Activated CD4-positive, alpha-beta T cell treated with anti-CD3 and anti-CD28 coated beads, Interleukin-2, Interleukin-6, amounts not matched to agents 100 ng/mL and 50 ng/mL, durations not matched to agents 16 hours and 8 hours (primary cell): ENCODE measurements at places on chromosomes 11 and 22.

DNA sequence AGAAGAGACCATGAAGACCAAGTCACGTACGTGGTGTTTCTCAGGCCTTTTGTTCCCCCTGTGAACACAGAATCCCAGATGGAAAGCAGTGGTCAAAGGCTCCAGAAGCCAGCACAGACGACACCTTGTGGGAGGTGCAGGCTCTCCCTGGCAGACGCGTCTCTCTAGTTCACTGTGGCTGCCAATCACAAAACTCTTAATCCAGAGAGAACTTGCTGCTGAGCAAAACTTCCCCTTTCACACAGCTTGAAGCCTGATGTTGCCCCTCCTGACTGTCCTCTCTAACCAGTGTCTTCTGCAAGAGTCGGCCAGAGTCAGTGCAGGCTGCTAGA is 67.1 kb downstream of the PIWIL3 start:
- no peak for DNase-seq

DNA sequence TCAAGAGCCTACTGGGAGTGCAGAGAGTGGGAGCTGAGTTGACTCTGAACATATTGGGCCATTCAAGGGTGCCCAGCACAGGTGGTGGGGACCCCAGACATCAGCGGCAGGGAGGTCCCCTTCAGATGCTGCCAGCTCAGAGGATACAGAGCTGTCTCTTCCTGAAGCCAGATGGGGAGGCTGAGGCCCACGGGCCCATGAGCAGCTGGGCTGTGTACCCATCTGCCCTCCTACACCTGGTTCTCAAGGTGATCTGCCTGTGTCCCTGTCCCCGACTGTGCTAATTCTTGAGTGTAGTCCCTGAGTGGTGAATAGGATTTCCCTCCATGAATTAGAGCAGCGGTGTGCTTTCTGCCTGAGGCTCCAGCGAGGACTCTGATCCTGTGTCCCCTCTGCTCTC is 76.3 kb downstream of the MICAL2 start:
- DNase-seq, result no peak

GRCh38 chr11:35006389-35007128 is 90.1 kb downstream of the PDHX start:
- peak; percentile 89 for DNase-seq

DNA sequence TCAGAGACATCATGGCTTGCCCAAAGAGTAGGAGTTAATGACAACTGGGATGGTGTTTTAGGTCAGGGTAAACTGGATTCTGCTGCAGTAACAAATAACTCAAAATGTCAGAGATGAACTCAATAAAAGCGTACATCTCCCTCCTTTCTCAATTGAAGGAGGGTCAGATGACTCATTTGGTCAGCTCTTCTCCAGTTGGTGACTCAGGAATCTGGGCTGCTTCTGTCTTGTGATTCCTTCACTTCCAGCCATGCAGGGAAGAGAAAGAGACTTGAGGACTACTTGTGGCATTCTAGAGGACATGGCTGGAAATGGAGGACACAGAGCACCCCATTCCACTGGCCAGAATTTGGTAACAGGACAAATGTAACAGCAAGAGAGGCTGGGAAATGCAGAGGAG is 3.2 kb upstream of the SYT13 start:
- DNase-seq, result no peak

GRCh38 chr11:119708384-119708783 is 20.6 kb downstream of the NECTIN1 start:
- no peak for DNase-seq

- DNase-seq, result no peak
Measured at GRCh38 chr22:50688448-50688847, 15.8 kb downstream of the SHANK3 start.

- no peak for DNase-seq
Measured at GRCh38 chr11:101866619-101867491, 48.0 kb upstream of the CEP126 start.

DNA sequence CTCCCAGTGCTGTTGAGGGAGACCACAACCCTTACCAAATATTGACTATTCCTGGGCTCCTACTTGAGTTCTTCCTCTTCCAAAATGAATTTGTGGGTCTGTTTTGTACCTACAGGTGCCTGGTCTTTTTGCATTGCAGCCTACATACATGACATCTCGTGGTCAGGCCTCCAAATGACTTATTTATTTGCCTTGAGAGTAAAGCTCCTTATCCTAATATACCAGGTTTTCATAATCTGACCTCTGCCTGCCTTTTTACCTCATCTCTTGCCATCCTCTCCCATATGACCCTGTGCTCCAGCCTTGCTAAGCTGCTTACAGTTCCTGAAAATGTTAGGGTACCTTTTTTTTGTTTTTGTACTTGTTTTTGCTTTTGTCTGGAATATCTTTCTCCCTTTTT is 130.4 kb downstream of the UVRAG start:
- no peak for DNase-seq

DNA sequence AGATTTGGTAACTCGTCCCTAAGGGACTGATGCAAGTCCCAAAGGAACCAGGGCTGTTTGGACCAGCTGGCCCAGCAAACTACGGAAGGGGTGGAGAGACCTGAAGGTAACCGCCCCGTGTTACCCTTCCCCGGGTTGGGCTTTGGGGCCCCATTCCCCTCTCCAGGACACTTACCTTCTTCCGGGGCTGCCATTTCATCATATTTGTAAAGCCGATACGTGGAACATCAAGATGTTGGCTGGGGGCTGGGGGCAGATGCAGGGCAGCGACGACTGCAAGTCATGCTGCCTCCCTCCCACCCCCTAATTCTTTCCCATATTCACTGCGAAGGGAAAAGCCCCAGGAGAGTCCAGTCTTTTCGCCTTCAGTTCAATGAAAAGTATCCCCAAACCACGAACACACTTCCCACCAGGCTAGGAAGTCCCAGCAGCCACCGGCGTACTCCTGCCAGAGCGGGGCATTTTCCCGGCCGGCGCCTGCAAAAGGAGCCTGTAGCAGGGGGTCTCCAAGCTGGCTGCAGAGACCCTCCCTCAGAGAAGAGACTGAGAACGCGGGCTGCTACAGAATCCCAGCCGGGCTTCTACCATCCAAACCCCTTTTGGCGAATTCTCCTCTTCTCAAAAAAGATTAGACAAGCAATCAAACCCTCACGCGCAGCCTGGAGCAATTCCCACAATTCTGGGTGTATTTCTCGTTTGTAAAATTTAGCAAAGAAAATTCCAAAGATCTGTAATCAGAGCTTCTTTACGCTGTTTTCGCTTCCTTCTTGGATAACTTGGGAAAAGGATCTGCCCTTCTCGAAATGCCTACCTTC is 236.7 kb downstream of the TTC28 start:
- DNase-seq, result peak; percentile 31

- DNase-seq, result no peak
Measured at GRCh38 chr11:20134991-20135736, 25.1 kb downstream of the DBX1 start.

DNA sequence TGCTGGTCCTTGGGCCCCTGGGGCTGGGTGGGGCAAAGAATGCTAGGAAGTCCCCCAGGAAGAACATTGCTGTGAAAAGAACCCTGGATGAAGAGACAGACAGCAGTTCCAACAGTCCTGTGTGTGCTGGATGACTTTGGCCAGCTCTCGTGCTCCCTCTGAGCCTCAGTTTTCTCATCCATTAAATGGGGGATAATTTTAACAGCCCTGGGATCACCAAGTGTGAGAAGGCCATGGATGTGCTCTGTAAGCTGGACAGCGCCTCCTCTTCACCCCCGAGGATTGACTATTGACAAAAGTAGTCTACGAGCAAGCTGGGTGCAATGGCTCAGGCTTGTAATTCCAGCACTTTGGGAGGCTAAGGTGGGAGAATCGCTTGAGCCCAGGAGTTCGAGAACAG is 2.5 kb downstream of the LARGE2 start:
- DNase-seq, result no peak

GRCh38 chr11:106131998-106132397 is 54.5 kb downstream of the AASDHPPT start:
- no peak for DNase-seq

- DNase-seq, result peak; percentile 49
Measured at GRCh38 chr11:8683115-8683807, 669 bp downstream of the RPL27A start.

DNA sequence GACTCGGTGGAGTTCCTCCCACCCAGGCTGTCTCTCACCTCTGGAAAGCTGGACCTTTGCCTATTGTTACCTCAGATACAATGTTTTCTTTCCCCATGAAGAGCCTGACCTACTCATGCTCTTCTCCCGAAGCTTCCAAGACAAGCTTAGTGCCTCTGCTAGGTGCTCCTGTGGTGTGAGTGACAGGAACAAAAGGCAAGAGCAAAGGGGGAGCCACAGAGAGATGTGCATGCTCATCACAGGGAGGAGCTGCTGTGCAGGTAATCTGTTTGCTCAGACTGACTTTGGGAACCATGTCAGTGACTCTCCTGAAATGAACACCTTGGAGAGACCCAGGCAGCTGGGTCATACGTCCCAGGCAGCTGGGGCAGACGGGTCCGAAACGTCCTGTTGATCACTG is 53.6 kb upstream of the VSTM5 start:
- no peak for DNase-seq

DNA sequence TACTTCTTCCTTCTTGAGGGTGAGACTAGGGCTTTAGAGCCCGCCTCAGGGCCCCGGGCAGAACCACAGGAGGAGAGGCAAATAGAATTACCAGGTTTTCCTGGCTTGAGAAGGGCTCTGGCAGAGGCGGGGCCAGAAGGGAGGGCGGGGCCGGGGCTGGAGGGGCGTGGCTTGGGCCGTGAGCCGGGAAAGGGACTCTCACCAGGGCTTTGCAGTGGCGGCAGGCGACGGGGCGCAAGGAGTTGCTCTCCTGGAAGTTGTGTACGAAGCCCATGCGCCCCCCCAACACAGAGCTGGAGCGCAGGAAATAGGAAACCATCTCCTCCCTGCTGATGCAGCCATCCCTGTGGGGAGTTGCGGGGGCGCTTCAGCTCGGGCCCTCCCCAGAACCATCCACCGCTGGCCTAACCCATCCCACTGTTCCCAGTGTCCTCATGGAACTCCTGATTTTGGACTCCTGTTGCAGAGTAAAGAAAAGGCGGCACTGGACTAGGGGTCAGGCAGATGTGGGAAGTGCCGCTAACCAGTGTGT is 6.9 kb upstream of the NRXN2 start:
- DNase-seq, result no peak

- peak; percentile 82 for DNase-seq
Measured at GRCh38 chr11:128884703-128885338, 6.3 kb upstream of the KCNJ5 start.

DNA sequence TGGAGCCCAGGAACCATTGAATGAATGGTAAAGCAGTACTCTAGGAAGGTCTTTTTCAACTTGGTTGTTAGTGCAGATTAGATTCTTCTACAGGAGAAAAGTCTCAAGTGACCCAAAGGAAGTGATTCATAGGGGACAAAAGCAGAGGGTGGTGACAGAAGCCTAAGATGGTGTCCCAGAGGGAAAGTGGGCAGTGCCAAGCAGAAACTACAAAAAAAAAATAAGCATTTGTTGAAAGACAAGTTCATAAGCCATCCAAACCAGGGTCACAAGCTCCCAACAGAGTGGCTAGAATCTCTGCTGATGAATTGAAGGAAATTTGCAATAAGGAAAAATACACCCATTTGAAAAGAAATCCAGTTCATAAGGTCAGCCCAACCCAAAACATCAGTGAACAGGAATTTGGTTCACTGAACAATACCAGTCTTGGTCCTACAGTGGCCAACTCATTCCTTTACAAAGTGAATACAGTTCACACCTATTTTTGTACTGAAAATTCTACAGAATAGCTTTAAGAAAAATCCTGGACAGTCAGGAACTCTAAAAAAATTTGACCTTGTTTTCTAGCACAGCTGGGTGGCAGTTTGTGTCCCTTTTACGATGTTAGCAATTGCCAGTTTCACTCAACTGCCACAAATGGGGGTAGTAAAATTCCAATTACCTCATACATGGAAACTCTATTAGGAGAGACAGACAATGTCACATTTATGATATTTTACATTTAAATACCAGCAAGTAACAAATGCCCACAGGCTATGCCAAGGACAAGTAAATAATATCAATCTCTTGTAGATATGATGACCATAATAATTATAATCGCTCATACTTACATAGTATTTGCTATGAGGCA is 21.6 kb upstream of the NUP160 start:
- no peak for DNase-seq

DNA sequence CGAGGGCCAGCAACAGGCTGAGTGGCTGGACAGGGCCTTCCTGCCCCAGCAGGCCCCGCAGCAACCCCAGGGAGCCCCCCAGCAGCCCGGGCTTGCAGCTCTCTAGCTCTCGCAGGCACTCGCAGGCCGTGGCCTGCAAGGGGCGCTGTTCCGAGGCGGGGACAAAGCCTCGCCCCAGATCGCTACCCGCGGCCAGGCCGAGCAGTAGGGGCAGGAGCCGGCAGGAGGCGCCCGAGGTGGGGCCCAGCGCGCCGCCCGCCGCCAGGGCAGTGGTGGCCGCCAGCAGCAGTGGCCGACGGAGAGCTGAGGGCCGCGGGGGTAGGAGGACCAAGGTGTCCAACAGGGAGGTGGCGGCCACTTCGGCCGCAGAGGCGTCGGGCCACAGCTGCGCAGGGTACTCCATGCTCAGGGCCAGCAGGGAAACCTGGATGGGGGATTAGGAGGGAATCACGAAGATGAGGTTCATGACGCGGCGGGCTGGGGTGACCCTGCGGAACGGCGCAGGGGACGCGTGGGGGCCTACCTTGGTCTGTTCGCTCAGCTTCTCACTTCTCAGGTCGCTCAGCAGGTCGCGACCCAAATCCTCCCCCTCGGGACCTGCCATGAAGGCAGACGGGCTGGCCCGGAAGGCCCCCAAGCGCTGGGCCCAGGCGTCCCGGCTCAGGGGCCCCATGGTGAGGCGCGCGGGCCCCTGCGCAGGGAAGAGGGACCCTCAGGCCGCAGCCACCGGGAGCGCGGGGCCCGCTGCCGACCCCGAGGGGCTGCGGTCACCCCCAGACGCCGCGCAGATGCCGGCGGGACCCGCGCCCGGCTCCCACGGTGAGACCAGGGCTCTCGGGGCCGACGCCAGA is 632 bp downstream of the AP5B1 start:
- DNase-seq, result peak; percentile 90

DNA sequence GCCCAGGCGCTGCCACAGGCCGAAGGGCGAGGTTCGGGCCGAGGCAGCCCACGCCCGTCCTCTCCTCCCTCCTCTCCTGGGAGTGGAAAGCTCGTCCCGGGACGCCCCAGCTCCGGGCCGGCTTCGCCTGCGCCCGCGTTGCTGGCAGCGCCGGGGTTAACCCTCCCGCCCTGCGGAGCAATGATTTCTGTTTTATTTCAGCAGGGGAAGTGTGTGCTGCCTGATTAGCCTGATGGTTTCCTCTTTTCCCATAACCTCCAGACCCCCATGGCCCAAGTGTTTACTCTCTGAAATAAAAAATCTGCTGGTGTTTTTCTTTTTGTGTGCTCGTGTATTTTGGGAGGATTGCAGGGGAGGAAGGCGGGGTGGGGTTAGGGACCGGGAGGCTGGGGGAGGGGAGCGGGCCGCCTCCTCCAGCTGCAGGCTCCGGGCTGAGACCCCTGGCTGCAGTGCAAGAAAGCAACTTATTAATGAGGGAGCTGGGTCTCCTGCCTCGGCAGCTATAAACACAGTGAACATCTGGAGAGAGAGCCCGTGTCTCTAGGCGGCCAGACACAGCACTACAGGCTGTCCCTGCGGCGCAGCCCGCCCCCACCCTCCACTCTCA is 38.6 kb downstream of the ETS1 start:
- DNase-seq, result peak; percentile 42
